ENCODE measurements at places on chromosomes 5 and 9.

DNA sequence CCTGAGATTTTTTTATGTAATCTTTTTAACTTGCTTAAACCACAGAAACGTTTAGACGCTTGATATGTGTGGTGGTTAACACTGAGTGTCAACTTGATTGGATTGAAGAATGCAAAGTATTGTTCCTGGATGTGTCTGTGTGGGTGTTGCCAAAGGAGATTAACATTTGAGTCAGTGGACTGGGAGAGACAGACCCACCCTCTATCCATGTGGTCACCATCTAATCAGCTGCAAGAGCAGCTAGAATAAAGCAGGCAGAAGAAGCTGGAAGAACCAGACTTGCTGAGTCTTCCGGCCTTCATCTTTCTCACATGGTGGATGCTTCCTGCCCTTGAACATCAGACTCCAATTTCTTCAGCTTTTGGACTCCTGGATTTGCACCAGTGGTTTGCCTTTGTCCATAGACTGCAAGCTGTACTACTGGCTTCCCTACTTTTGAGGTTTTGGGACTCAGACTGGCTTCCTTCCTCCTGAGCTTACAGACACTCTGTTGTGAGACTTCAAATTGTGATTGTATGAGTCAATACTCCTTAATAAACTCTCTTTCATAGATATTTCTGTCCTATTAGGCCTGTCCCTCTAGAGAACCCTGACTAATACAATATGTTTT lies 816.0 kb upstream of the CDH9 start:
- DNase-seq, result no peak

- DNase-seq, result no peak
Measured at GRCh38 chr5:159478950-159479349, 148.7 kb upstream of the IL12B start.

GRCh38 chr5:54421976-54422375 lies 33.5 kb upstream of the HSPB3 start:
- DNase-seq, result no peak

DNA sequence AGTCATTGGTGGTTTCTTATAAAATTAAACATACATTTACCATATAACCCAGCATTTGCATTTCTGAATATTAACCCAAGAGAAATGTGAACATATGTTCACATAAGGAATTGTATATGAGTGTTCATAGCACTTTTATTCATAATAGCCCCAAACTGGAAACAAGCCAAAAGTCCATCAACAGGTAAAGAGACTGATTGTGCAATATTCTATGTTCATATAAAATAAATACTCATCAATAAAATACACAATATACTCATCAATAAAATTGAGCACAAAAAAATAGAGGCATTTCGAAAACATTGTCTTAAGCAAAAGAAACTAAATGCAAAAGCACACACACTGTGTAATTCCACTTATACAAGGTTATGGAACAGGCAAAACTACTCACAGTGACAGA lies 3.7 kb downstream of the SMIM23 start:
- no peak for DNase-seq

DNA sequence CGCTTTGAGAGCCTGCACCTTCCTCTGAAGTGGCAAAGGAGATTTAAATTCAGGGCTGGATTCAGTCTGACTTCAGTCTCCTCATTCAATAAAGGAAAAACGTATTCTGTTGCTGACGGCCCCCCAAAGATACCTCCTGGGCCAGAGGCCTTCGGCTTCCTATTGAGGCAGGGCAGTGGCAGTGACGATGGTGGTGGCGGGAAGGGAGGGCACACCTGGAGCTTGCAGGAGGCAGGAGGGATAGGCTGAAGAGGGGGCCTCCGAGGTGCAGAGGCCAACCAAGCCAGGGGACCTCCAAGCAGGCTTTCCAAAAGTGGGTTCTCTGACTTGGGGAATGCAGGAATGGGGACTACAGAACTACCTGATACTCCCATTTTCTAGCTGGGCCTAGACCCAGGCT lies 15.9 kb downstream of the RNF44 start:
- no peak for DNase-seq

GRCh38 chr5:154970759-154971158 lies 29.9 kb downstream of the MRPL22 start:
- DNase-seq, result no peak

DNA sequence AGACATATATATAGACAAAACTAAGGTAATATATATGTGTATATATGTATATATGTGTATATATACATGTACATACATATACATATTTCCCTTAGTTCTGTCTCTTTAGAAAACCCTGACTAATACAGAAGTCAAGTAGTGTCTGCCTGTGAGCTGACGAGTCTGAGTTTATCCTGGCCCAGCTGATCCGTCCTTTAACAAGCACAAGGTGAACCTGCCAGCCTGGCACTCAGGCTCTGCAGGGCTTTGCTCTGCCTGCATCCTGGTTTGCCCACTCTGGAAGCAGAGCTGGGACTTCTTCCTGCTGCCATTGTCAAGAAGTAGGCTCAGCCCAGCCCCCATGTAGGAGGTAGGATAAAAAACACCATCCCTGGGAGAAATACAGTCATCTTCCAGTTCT lies 388.0 kb downstream of the ICE1 start:
- DNase-seq, result no peak

DNA sequence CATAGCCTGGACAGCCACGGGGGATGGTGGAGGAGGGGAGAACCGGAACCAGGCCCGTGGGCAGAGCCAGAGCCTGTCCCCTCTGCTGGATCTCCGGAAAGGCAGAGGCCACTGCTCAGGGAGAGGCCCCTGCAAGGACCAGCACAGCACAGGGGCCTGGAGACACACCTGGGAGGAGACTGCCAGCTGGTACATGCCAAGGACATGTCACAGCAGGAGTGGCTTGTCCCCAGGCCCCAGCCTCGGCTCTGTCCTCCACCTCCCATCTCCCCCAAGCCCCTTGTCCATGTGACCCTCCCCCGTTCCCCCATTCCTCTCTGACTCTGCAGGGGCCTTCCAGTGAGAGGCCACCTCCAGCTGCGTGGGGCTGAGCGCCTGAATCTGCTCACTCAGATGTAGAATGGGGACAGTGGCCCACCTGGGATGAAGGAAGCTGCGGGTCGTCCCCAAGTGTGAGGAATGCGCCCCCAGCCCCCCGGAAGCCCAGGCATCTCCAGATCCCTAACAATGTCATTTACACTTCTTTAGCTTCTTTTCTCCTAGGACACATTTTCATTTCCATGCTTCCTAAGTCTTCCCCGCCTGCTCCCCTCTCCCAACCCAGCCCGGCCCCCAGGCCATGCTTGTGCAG lies 349.6 kb upstream of the IRX2 start:
- no peak for DNase-seq

DNA sequence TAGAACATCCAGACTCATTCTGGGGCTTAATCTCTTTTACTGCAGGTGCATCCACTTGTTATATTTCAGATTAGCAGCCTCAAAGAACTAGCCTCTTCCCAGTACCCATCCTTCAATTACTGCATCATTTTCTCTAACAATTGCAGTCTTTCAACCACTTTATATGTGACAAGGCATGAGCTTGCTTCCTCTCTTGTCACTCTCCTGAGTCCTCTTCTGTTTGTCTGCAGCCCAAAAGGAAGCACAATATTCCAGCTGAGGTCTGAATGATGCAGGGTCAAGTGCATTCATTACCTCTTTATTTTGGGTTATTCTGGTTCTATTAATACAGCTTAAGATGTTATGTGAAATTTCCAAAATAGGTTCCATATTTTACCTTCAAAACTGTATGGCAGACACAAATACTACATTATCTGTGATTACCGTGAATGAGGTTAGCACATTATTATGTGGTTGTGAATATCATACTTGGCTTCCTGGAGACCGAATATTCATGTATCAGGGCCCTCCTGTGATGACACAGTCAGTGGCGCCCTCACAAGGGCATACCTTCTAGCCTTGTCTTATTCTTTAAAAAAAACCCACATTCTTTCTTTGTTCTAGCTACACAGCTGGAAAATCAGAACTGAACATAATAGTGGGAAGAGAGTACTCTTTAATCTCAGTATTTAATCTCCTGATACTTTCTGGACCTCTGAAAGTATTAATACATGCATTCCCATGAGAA lies 323.8 kb downstream of the PDE4D start:
- DNase-seq, result no peak

DNA sequence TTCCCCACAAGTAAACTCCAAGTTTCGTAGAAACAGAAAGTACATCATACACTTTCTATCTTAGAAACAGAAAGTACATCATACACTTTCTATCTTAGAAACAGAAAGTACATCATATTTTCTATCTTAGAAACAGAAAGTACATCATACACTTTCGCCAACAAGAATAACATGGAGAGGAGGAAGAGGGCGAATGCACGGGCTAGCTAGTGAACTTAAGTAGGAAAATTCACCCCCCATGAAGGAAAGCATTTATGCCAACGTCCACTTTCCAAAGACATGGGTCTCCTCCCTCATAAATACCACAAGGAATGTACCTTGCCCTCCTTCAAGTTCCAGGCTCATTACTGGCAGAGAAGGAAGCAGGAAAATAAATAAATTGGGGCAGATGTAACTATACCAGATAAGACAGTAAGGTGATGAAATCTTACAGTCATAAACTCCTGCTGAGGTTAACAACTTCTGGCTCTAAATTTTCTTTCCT lies 64.7 kb downstream of the FRMD3 start:
- DNase-seq, result no peak

- DNase-seq, result no peak
Measured at GRCh38 chr9:108475813-108476212, 380.0 kb downstream of the ACTL7B start.

- no peak for DNase-seq
Measured at GRCh38 chr5:170633235-170634081, 129.6 kb downstream of the KCNIP1 start.

- no peak for DNase-seq
Measured at GRCh38 chr5:35316611-35317274, 86.5 kb upstream of the PRLR start.

GRCh38 chr5:24135536-24135935 lies 509.2 kb downstream of the CDH10 start:
- DNase-seq, result no peak

DNA sequence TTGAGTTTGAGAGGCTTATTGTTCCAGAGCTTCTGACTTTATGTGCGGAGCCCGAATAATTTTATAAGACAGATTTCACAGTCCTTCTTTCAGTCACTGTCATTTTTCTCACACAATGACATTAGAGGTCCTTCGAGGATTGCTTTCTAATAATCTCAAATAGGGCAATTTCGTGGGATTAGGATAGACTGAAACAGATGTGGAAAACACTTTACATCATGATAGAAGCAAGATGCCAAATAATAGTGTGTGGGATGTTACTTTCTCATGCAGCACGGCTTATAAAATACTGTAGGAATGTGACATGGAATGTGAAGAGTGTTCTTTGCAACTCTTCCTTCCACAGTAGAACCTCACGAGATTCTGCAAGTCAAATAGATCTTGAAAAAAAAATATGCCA lies 451.3 kb downstream of the SEMA5A start:
- no peak for DNase-seq

GRCh38 chr9:126938327-126938726 lies 23.7 kb downstream of the RALGPS1 start:
- no peak for DNase-seq

DNA sequence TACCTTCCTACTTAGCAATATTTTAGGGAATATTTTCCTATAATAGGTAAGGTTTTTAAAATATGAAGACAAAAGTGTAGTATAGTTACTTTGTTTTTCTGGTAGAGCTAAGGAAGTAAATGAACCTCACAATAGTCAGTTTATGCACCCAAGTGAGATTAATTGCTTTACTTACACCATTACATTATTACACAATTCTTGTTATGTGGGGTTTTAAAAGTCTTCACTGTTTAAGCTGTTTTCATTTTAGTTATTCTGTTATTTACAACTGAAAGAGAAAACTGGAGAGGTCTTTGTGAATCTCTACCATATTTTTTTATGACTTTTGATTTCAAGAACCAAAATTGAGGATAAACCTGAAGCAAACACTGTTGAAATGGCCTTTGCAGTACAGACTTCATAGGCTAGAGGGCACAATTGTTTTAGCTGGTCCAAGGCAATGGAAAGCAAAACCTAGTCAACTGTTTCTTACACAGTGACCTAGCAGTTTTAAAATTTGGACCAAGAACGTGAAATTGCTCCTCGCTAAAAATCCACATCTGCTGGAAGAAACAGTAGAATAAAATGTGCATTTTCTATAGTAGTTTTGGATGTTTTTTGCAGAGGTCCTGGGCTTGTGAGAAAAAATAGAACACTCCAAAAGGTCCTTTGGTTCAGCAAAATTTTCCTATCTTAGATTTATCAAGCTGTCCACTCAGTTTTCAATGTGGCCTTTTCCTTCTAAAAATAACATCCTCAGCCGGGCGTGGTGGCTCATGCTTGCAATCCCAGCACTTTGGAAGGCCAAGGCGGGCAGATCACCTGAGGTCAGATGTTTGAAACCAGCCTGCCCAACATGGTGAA lies 66.4 kb upstream of the FER start:
- no peak for DNase-seq

- DNase-seq, result no peak
Measured at GRCh38 chr5:154238776-154239481, 48.4 kb downstream of the GALNT10 start.

DNA sequence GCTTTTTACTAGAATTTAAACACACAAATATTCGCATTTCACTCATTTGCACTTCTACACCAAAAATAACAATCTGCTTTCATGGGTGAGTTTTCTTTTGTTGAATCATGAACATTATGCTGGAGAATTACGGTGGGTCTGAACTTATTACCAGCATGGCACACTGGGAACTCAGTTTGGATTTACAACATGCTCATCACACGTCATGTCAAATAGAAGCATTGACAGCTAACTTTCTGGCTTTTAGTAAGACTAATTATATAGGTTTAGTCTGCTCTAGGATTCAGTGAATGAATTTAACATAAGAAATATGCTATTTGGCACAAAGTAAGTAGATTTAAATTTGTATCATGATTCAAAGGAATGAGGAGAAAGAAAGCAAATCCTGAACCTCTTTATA lies 290.4 kb downstream of the TMEM167A start:
- DNase-seq, result no peak

DNA sequence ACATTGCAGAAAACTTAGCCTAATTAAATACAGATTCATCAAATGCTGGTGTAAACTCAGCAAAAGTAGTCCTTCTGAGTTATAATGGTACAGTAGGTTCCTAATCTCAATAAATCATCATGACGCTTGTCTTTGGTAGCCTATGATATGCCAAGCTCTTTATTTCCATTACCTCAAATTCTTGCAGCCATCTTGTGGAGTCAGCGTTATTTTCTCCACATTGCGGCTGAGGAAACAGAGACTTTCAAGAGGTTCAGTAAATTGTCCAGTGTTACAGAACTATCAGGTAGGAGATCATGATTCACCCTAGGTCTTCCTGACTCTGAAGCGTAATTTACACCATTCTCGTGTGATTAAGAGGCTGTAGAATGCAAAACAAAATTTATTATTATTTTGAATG lies 237.2 kb downstream of the PCSK5 start:
- no peak for DNase-seq

DNA sequence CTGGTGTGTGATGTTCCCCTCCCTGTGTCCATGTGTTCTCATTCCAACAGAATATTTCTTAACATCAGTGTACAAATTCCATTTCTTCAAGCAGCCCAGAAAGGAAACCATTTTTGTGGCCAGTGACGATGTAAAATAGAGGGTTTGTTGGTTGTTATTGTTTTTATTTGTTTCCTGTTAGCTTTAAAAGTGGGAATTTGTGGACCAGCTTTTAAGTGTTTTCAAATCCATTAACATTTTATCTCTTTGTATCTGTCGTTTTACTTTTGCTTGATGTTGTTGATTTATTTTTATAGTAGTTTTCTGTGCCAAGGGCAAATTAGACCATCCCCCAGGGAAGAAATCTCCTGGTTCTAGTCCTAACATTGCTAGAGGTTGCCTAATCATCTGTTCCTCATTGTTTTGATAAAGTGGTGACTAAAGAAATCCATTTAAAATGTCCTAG lies 100.0 kb downstream of the GDNF start:
- no peak for DNase-seq

- DNase-seq, result no peak
Measured at GRCh38 chr9:34628656-34629490, at the start of gene ARID3C. Gene ARID3C, minus strand, starts transcription at chr9:34629066. Its CDS starts 1,052 bp downstream, at chr9:34628014.
